ENCODE measurements at places on chromosomes 13 and 19.

GRCh38 chr13:20401531-20401930 lies 124.1 kb downstream of the CRYL1 start:
- DNase-seq, result no peak

GRCh38 chr13:60757501-60758215 lies 360.6 kb downstream of the TDRD3 start:
- DNase-seq, result no peak

DNA sequence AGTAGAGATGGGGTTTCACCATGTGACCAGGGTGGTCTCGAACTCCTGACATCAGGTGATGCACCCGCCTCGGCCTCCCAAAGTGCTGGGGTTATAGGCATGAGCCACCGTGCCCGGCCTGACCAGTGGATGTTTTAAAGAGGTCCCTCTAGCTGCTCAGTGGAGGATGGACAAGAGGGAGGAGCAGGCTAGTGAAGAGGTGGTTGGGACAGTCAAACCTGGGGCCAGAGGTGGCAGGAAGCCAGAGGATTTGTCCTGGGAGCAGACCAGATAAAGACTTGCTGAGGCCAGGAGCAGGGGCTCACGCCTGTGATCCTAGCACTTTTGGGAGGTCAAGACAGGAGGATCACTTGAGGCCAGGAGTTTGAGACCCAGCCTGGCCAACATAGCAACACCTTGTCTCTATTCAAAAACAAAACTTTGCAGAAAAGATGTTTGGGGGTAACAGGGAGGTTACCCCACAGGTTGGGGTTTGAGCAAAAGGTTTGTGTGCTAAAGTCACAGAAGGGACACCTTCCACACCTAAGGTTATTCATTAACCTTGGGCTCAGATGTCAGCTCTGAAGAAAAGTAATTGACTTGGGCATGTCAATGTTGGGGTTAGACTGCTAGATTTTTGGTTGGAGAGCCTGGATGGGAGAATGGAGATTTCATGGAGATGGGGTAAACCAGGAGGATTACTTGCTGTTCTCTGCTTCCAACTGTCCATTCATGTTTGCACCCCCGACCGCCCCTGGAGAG lies 9.0 kb downstream of the BCAM start:
- no peak for DNase-seq

GRCh38 chr19:44602081-44602480 lies 11.3 kb upstream of the IGSF23 start:
- no peak for DNase-seq
